ENCODE measurements at places on chromosomes 1 and 21.

GRCh38 chr1:171480035-171480434 lies 5.3 kb upstream of the PRRC2C start:
- no peak for DNase-seq

GRCh38 chr1:15027515-15027986 lies 126.0 kb upstream of the TMEM51 start:
- no peak for DNase-seq

GRCh38 chr1:78141531-78142231 lies 95.9 kb downstream of the GIPC2 start:
- no peak for DNase-seq

- peak; percentile 27 for DNase-seq
Measured at GRCh38 chr1:207867136-207868109, 43.5 kb downstream of the CD34 start.

DNA sequence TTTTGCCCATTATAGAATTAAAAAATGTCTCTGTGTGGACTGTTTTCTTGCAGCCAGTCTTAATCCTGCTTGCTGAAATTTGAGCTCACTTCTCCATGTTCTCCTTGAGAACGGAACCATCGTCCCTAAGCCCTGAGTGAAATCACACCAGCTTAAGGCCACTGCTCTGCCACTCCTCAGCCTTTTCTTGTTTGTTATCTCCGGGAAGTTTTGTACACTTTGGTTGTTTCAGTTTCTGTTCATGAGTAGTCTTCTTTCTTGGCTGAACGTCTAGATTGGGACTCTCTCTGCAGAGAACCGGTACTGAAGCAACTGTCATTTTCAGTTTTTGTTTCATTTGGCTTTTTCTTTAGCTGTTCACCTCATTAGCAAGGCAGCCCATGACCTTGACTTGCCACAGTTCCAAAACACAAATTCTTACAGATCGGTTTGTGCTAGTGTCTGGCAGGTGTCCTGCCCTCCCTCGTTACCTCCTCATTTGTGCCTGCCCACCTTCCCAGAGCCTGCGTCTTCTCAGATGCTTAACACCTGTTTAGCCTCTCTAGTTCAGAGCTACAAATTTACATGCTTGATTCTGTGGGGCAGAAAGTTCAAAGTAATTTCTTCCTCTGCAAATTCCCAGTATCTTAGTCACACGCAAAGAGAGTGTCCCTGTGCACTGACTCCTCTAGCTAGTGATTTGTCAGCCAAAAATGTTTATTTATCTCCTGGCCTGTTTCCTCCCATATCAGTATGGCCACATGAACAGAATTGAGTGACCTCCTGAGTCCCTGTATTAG lies 12.4 kb downstream of the PSEN2 start:
- DNase-seq, result no peak

- no peak for DNase-seq
Measured at GRCh38 chr1:245052258-245052657, 102.5 kb upstream of the KIF26B start.
